ENCODE measurements at places on chromosomes 13 and 19. TPM values are rescaled to one million over a fixed set of nuclear protein-coding genes. Genes with fewer than 3 reads are reported as not detected.

- DNase-seq, result no peak
These were observed 71.2 kb downstream of the ING1 start for GRCh38 chr13:110784704-110785103.

- no peak for DNase-seq
These were observed 117.7 kb downstream of the FREM2 start for GRCh38 chr13:38804536-38804935.

DNA sequence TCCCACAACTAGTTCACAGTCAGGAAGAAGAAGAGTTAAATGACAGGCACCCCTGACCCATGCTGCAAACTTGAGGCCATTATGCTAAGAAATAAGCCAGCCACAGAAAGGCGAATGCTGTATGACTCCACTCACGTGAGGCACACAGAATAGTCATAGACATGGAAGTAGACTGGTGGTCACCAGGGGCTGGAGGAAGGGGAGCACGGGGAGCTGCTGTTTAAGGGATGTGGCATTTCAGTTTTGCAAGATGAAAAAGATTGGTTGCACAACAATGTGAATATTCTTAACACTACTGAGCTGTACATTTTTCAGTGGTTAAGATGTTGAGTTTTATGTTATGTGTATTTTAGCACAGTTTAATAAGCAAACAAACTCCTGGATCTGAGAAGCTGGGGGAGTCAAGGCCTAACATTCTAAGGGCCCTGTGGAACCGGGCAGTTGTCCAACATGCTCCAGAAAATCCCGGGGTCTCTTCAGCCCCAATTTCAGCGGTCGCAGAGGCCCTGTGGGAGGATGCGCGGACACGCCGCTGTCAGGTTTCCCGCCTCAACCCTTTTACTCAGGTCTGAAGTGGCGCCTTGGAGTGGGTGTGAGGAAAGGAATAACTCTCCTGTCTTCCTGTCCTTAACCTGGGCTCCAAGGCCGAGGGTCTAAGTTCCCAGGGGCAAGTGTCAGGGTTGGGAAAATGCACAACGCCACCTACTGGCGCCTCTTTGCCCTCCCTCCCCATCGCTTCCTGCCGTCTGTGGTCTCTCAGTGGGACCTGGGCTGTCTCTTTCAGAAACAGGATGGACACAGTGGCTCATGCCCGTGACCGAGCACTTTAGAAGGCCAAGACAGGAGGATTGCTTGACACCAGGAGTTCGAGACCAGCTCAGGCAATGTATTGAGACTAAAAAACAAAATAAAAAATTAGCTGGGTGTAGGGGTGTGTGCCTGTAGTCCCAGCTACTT, 4.4 kb upstream of the TMEM272 start:
- peak; percentile 47 for DNase-seq

- DNase-seq, result no peak
These were observed 18.4 kb downstream of the CYTH2 start for GRCh38 chr19:48487544-48487943.

- DNase-seq, result no peak
These were observed 23.4 kb downstream of the PAK4 start for GRCh38 chr19:39148939-39149529.

NCR1 gene
- not detected for total RNA-seq

ATXN8OS gene
- not detected for total RNA-seq

All from activated naive CD4-positive, alpha-beta T cell treated with anti-CD3 and anti-CD28 coated beads for 36 hours (primary cell).